ENCODE measurements at places on chromosomes 4 and X.

GRCh38 chr4:40520533-40520932, 109.1 kb downstream of the RBM47 start:
- DNase-seq: no peak

DNA sequence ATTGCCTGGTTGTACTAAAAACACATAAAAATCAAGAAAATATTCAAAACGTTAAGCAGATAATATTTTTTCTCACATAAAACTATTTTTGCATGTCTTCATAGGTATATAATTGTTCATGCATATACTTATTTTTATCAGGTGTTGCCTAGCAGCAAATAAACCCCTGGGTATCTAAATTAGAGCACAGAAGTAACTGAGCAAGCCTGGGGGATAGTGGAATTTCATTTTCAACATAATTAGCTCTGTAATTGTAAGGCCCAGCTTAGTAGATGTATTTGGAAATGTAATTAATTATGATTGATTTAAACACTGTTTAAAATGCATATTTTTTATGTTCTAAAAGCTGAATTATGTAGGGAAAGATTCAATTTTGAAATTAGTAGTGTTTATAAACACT, 82.9 kb downstream of the ANKRD50 start:
- no peak for DNase-seq

DNA sequence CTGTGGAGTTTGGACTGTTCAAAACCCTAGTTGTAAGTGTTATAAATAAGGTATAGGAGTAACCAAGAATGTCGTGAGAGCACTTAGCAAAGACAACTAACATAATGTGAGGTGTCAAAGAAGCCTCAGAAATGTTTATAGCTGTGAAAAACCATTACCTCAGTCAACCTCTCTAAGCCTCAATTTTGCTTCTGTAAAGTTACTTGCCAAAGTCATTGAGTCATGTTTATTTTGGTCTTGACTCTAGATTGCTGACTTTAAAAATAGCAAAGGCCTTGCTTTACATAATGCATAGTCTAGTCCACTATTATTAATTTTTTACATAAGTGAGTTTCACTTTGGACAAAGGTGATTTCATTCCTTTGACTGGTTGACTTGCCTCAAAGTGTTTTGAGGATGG, 257.6 kb upstream of the CXXC4 start:
- DNase-seq: no peak

DNA sequence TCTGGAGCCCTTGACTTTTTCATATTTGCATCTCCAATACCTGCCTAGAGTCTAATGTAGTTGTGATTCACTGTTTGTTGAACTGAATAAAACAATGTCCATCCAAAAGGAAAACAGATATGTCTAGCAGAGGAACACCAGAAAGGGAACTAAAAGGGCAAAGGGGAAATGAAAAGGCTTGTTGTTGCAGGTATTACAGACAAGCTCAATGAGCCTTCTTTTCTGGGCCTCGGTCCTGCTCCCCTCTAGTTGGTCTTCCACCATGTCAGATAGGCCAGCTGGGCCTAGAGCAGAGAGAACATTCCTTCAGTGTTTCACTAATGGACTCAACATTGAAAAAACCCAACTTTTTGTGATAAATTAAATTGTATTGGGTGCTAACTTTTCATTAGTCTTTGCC, 55.4 kb downstream of the ZFX start:
- DNase-seq: no peak

All from activated CD8-positive, alpha-beta memory T cell treated with anti-CD3 and anti-CD28 coated beads for 1 hour (primary cell).